ENCODE measurements at places on chromosomes 5 and 9. TPM values are rescaled to one million over a fixed set of nuclear protein-coding genes. Genes with fewer than 3 reads are reported as not detected.

- DNase-seq = no peak
Measured at GRCh38 chr5:111697215-111697614, 59.8 kb downstream of the NREP start.

GRCh38 chr5:145797336-145797735 is 37.8 kb downstream of the PRELID2 start:
- peak; percentile 12 for DNase-seq

- no peak for DNase-seq
Measured at GRCh38 chr9:113184539-113184938, 33.7 kb downstream of the SLC31A2 start.

- DNase-seq = no peak
Measured at GRCh38 chr5:66281294-66281693, 137.2 kb downstream of the SREK1 start.

MAST4 gene
- total RNA-seq = 20.9 TPM

DRD1 gene
- not detected for total RNA-seq

SPATA31E1 gene
- total RNA-seq = not detected

GPX3 gene
- 5.5 TPM for total RNA-seq

IL9 gene
- total RNA-seq = not detected

WDR38 gene
- not detected for total RNA-seq
